LNCaP clone FGC (cell line): ENCODE measurements at places on chromosomes 3 and 15.

GRCh38 chr3:41224120-41224806 is 25.0 kb downstream of the CTNNB1 start:
- no peak for DNase-seq

GRCh38 chr3:13536432-13536831 is 12.5 kb upstream of the FBLN2 start:
- no peak for DNase-seq

DNA sequence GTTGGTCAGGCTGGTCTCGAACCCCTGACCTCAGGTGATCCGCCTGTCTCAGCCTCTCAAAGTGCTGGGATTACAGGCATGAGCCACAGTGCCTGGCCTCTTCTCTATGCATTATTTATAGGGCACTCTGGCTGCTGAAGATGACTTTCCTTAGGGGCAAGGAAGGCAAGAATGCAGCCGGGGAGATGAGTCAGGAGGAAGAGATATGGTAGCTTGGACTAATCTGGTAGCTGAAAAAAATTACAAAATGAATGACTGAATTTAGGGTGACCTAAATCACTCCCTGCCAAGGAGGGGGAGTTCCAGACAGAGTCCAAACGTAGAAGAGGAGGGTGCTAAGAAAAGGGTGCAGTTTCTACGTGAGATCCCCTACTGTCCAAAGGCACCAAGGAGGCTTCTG is 14.2 kb downstream of the RHCG start:
- no peak for DNase-seq

- no peak for DNase-seq
Observed at GRCh38 chr3:82764521-82764920, 1003.1 kb upstream of the GBE1 start.

DNA sequence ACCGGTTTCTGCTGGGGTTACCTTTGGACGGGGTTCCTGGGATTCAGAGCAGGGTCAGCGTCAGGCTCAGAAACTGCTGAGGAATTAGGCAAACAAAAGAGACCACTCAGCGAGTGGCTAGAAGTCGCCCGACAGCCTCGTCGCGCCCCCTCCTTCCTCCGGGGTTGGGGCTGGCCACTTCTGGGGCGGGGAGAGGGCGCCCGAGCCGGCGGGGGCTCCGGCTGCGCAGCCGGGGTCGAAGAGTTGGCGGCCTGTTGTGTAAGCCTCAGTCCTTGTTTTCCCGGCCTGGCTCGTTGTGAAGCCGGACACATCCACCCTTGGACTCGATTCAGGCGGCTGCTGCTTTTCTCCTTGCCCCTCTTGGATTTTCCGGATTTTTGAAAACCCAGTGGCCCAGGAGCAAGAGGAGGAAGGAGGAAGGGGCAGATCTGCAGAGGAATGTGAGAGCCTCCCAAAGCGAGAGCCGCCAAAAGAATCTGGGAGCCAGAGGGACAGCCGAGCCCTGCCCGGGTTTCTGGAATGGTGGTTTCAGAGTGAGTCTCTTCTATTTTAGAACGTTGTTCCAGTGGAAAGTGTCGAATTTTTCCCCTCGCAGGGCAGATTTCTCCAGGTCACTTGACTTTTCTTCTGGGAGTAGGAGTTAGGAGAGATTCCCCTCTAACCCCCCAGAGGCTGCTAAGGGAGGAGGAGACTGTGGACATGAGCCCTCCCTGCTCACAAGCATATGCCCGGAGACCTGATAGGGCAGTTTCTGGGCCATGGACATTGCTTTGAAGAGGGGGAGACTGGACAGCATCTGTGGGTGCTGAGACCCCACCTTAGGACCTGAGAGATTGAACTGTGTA is 666 bp downstream of the SNX33 start:
- DNase-seq: no peak

GRCh38 chr3:112653881-112654300 is 12.9 kb upstream of the CCDC80 start:
- no peak for DNase-seq

- DNase-seq: no peak
Observed at GRCh38 chr3:54543446-54543845, 384.4 kb downstream of the LRTM1 start.

DNA sequence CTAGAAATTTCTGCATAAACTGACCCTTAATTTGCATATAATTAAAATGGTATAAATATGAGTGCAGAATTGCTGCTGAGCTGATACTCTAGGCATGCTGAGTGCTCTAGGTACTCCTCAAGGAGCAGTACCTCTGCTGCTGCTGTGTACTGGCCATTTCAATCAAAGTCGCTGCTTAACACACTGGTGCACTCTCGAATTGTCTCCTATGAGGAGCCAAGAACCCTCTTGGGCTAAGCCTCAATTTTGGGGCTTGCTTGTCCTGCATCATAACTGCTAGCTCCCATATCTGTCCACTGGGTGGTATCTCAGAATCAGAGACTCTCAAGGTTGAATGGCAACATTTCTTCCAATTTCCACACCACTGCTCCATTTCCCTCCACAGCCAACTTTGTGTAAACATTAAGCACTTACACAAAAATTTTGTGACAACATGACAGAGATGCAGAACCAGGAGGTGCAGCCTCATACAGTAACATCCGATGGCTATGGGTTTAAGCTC is 82.5 kb downstream of the XXYLT1 start:
- no peak for DNase-seq

- DNase-seq: no peak
Observed at GRCh38 chr3:17905996-17906395, 163.6 kb upstream of the TBC1D5 start.

GRCh38 chr3:134630506-134630905 is 20.3 kb downstream of the KY start:
- DNase-seq: no peak

GRCh38 chr3:62803276-62803675 is 71.9 kb downstream of the CADPS start:
- DNase-seq: no peak

DNA sequence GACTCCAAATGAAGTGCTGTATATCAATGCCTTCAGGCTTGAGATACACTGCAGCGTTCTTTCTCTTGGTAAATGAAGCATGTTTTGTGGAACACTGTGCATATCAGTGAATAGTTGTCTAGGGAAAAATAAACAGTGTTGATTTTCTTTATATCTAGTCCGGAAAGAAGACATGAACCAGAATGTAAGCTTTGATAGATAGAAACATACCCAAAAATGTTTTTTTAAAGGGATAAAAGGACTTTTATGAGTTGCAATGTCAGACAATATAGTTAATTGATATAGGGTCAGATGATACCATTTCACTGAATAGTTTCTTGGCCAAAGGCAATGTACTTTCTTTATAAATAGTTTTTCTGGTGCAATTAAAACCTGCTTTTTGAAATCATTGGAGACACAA is 1037.8 kb downstream of the OTOL1 start:
- no peak for DNase-seq

GRCh38 chr3:29677421-29677820 is 396.6 kb downstream of the RBMS3 start:
- DNase-seq: no peak

DNA sequence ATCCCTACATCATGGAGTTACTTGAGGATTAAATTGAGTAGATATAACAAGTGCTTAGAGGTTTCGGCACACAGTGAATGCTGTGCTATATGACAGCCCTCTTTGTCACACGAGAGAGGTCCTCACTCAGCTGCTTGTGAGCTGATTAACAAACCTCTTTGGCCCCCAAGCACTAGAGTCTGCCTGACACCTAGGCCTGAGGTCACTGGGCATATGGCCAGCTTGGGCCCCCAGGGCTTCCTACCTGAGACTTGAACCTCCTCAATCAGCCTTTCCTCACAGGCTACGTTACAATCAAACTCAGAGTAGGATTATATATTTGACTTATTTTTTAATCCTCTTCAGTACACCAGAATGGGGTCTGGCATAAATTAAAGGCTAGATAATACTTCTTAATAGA is 88.8 kb downstream of the WDR72 start:
- no peak for DNase-seq

DNA sequence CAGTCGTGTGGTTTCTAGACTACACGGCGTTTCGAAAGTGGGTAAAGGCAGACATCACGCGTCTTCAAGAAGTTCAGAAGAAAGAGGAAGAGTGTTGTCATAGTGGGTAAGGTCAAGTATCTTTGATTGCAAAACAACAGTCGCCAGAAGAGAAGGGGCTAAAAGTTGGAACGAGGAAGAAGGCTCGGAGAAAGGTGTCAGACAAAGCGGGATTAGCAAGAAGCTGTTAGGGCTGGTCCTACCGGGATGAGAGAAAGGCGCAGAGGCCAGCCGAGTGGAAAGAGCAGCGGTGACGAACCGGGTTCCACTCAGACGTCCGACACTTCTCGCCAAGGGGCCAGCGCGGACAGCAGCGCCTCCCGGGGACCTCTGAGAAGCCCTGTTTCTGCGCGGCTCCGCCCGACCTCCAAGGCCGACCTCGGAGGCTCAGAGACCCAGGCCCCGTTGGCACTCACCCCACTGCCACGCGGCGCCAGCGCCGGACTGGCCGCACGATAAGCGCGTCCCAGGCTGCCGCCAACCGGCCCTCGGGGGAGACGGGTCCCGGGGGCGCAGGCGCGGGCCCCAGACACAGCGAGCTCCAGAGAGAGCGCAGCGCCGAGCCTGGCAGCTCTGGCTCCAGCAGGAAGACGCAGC is 436 bp downstream of the ADPGK start:
- DNase-seq: no peak

DNA sequence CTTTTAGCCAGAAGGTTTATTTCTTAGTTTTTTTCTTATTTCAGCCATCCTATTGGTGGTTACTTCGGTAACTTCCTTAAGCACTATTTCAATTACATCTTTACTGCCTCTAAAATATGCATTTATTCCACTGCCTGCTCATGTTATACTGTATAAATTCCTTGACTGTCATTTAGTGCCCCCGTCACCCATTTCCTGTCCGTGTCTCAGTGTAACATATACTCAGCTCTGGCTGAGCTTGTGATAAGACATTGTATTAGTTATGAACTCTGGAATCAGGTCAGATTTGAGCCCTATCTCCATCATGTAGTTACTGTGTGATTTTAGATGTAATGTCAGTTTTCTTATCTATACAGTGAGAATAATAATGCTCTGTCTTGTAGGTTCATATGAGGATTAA is 24.2 kb downstream of the PIAS1 start:
- no peak for DNase-seq

- no peak for DNase-seq
Observed at GRCh38 chr15:100878130-100878529, 1.5 kb upstream of the ALDH1A3 start.

GRCh38 chr3:124992041-124992440 is 57.5 kb upstream of the MUC13 start:
- no peak for DNase-seq

DNA sequence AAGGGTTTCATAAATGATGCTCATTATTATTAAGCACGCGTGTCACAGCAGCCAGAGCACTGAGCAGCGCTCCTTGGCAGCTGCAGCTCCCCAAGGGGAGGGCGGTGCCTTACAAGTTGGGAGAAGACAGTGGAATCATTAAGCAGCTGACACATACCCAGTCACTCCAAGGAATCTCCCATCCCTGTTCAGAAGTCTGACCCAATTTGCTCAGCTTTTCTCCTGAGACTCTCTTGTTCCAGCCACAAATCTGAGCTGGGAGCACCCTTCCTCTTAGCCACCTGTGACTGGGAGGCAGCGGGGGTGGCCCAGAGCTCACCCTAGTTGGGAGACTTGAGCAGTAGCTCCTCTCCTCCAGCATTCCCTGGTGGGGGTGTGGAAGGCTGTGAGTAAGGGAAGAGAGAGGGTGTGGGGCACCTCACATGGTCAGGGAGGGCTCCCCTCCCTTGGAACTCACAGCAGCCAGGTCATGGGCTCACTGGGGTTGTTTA is 64.3 kb downstream of the DUT start:
- no peak for DNase-seq

DNA sequence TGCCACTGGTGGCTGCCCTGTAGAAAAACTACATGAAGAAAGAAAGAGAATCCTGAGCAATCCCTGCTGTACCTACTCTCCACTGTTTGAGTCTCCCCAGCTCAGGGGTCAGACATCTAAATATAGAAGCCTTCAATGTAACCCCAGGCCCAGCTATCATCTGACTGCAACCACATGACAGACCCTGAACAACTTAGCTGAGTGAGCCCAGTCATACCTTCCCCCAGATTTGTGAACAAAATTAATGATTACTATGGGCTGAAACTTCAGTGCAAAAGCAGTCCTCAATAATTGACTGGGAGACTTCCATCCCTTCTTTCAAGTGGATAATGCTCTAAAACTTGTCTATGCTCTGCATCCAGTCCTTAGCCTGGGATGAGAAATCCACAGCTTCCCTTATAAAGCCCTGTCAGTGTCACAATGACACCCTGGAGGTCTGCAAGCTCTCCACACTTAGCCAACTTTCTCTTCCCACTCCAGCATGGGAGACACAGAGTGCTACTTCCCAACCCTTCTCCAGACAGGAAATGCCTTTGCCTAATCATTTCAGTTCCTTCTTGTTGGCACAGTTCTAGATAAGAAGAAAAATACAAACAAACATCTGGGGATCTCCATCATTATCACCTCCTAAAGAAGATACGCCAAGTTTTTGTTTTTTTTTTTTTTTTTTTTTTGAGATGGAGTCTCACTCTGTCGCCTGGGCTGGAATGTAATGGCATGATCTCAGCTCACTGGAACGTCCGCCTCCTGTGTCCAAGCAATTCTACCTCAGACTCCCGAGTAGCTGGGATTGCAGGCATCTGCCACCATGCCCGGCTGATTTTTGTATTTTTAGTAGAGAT is 198.5 kb upstream of the GADL1 start:
- no peak for DNase-seq

DNA sequence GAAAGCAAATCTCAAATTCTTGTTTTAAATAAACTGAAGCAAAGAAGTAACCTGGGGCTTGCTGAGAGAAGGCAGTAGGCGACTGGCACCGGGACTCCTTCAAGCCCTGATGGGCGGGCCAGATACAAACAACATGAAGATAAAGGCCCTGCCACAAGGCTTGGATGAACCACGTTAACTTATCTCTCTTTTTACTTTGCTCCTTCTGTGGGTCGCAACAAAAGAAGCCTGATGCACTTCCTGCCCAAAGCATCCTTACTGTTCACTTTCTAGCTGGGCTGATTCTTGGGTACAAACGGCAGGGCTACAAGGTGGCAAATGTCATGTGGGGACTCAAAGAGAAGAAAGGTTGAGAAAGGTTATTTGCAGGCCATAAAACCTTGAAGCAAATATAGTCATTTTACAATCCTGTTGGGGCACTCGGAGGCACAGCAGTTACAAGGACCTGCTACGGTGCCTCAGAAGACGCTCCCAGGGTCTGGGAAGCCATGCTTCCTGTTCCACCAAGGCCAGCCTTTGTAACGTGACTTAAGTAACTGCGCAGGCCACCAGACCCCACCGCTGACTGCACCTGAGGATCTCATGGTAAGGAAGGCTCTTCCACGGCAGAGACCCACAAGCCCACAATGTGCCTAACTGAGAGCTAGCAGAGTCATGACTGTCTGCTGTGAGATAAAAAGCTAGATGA is 71.1 kb downstream of the CHSY1 start:
- no peak for DNase-seq
